ENCODE measurements at places on chromosomes 7 and 10. TPM values are rescaled to one million over a fixed set of nuclear protein-coding genes. Genes with fewer than 3 reads are reported as not detected.
A peak's percentile ranks its signal among the peaks of the same experiment; 100 is the strongest.

Gene RBP4
- 18.4 TPM for total RNA-seq

DNA sequence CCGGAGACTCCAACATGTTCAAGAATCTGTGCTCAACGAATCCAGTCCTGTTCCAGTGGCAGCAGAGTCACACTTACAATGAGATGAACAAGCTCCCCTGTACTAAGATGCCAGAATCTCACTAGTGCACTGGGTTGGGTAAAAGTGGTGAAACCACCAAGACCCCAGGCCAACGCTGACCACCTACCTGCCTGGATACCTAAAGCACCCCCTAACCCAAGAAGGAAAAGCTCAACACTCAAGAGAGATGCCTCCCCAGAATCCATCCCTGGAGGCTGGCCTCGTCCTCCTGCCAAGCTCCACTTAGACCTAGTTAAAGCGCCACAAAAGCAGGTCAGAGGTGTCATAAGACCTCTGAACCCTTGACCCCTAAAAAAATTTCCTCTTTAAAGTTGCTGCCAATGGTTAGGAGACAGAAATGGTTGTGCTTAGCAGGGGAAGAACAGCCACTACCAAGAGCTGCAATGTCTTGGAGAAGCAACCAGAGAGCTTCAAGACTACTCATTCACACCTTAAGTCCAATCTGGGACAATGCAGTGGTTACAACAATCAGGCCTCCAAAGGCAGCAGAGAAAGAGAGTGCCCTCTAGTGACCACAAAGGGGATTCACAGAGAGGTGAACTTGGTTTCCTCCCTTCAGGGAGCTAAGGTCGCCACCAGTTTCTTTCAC is 94.6 kb upstream of the MACROH2A2 start:
- DNase-seq = peak; percentile 21

DNA sequence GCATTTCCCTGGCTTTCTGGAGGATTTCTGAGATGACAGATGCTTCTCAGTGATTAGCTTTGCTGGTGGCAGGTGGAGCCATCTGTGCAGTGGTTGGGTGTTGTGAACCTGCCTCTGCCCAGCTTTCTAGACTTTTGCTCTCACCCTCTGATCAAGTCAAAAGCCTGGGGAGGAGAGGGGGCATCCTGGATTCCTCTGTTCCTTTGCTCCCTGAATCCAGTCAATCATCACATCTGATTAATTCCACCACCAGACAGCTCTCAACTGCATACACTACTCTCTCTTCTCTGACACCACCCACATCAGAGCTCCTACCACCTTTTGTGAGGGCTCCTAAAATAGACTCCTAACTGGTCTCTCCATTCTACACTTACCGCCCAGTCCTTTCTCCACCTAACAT is 283.5 kb downstream of the WDR11 start:
- DNase-seq = no peak

DNA sequence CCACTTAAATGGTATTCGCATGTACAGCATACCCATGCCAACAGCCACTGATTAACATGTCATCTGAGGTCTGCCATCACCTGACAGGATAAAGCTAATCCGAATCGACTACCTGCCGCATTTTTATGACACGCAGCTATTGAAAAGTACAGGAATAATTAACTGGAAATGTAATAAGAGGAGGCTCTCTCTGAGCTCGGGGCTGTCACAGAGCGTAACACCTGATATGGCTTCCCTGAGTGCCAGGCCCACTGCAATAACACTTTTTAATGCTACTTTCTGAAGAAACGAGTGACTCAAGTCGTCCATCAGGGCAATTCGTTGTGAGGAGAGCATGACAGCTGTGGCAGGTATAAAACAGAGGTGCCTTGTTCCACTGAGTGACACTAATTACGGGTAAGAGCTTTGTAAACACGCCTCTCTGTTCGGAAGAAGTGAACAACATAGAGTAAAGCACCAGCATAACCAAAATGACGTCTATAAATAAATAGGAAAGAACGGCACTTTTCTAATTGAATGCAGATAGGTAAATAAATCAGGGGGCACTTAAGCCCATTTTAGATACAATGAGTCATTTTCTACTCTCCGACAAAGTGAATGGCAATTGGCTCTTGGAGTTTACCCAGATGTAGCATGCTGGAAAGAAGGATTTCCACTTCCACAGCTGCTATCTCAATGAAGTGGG is 56.5 kb upstream of the CREB5 start:
- DNase-seq = no peak

DNA sequence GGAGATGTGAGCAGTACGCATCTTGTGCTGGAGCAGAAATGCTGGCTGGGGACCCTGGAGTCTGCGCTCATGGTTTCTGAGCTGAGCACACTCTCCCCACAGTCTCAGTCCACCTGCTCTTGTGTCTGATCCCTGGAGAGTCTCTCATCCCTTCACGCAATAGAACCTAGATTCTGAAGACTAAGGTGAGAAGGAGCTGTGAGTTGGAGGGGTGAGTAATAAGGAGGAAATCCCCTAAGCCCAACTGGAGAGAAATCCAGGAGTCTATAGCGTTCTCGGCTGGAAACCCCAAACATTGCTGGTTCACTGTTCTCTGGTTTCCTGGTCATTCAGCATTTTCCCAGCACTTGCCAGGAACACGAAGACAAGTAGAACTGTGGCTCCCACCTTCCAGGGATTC is 68.3 kb upstream of the SMNDC1 start:
- no peak for DNase-seq

DNA sequence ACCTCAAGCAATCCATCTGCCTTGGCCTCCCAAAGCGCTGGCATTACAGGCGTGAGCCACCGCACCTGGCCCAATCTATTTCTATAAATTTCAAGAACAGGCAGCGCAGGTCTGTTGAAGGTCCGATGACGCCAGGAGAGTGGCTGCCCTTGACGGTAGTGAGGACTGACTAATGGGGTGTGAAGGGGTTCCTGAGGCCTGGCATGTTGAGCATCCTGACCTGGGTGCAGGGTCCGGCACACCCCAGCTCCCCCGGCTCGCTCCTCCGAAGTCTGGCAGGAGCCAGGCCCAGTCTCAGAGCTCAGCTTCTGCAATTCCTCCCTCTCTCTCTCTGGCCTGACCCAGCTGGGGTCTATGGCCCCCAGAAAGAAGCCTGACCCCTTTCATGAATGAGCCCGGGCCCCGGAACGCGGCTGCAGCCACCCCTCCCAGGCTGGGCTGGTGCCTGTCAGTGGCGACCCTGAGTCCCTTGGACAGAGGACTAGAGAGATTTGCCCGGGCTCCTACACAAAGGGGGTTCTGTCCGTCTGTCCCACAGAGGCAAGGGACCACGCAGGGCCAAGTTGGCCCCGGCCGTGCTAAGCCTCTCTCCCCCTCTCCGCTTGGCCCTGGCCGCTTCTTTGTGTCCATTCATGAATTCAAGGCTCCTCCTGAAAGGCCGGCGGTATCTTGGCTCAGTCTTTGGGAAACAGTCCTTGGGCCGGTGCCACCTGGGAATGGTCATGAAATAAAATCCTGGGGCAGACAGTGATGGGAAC is 18.8 kb downstream of the MMD2 start:
- DNase-seq = no peak

DNA sequence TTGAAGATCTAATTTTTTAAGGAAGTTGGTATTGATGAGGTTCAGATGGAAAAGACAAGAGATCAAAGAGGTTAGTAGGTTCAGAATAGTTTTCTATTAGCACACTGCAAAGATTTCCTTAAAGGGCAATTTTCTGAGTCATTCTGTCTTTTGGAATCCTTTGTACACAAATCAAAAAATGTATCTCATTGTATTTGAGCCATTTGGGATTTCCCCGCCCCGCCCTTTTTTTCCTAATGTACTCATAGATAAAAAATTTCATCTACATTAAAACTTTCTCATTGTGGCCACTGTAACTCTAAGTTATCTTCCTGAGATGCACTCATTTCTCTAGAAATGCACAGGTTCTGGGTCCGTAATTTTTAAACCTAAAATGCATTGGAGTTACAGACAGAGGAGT is 12.1 kb downstream of the GIMAP6 start:
- no peak for DNase-seq

- DNase-seq = no peak
Observed at GRCh38 chr10:114715171-114715670, 57.1 kb upstream of the ABLIM1 start.

GRCh38 chr7:150962553-150963399 is 15.3 kb downstream of the KCNH2 start:
- no peak for DNase-seq

All from left lung (tissue), 14 donors.